NCI-H2081 treated with DMSO at 0.1 percent for 48 hours (cell line): ENCODE measurements at places on chromosomes 1 and 21.

DNA sequence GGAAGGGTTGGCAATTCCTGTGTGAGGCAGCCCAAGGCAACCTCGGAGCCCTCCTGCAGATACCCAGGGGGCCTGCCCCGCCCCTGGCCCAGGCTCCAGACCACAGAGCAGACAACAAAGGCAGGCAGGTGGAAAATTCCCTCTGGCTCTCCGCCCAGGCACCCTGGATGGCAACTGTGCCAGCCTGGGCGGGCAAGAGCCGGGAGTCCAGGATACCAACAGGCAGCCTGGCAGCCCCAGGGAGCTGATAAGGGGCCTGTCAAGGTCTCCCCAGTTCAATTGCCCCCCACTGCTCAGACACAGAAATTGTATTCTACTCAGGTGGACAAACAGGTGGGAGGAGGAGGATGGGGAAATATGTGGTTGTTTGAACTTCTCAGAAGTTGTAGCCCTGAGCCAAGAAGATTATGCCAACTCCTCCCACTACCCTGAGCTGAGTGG, 15.4 kb upstream of the GPR37L1 start:
- peak; percentile 92 for DNase-seq

- no peak for DNase-seq
Observed at GRCh38 chr1:234823191-234824176, 213.5 kb upstream of the IRF2BP2 start.

DNA sequence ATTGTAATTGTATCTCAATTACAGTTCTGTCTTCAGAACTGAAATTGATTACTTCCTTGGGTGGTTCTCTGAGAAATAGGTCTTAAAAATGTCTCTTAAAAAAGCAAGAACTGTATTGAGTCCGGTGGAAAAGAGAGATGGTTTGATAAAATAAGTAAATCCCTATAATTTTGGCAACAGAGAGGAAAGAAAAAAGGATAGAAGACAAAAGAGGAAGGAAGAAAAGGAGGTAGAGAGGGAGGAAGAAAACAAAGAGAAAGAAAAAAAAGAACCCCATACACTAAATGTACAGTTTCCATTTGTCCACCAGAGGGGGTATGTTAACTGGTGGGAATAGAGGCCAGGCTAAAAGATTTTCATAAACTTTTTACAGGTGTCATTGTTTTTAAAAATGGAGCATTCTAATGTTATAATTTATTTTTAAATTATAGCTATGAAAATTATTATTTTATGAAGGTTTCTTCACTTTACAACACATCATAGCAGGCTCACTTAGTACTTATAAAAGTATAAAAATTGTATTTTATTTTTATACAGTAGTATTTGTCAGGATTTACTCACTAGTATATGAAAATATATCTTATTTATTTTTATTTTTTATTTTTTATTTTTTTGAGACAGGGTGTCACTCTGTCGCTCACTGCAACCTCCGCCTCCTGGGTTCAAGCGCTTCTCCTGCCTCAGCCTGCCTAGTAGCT, 2.1 kb upstream of the UBE2T start:
- DNase-seq: peak; percentile 40

DNA sequence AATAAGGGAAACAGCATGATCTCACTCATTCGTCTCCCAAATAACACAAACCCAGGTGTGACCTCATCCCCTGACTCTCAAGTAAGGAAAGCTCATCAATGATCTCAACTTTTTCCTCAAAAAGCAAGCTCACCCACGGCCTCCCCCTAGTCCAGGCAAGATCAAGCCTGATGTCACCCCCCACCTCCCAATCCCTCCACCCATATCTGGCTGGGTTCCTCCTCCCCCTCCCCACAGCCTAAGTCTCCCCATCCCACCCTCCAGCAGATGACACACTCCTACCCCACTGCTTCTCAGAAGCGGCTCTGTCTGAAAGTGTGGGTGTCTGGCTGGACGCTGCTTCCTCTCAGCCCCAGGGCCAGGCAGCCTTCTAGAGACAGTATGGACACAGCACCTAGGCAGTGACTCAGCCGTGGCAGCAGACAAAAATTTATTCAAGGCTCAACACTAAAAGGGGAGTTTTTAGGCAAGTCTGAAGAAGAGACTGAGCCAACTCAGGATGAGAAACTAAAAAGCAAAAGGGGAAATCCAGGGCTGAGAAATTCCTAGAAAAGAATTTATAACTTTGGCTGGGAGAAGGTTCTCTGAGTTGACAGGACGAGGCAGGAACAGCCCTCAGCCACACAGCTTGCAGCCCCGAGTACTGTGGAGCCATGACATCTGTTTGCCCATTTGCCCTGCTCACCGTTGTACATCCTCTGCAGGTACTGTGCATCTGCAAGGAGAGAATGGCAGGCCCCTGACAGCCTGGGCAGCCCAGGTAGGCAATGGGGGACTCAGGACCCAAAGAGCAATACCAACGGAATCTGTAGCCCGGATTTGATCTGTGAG, 81.6 kb upstream of the LRRC8D start:
- DNase-seq: no peak

DNA sequence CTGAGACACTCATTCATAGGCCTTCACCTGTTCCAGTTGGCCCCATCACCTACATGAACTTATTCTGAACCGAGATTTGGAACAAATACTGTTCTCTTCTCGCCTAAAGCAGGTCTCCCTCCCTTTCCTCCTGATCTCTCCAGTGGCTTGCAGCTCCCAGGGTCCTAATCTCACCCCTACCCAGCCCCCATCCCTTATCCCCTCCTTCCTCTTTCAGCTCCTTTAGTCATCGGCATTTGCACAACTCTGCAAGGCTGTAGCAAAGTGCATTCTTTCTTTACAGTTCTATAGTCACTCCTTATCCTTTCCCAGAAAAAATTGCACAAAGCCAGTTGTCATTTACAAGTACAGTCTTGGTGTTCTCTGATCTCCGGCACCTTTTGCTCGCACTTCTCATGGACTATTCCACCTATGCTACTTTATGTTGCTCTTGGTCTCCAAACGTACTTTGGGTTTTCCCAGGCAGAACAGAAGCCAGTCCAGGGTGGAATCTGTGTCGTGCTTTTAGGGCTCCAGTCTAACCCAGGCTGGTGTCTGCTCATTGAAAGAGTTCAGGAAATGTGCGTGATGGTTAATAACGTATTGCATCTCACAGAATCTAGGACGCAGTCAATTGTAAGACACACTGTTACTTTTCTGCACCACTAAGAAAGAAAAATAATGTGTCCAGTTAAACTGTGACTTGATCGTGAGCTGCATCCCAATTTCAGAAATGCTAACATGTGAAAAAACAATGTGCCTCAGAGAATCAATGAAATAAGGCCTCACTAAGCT, 965 bp downstream of the ABCA4 start:
- no peak for DNase-seq

DNA sequence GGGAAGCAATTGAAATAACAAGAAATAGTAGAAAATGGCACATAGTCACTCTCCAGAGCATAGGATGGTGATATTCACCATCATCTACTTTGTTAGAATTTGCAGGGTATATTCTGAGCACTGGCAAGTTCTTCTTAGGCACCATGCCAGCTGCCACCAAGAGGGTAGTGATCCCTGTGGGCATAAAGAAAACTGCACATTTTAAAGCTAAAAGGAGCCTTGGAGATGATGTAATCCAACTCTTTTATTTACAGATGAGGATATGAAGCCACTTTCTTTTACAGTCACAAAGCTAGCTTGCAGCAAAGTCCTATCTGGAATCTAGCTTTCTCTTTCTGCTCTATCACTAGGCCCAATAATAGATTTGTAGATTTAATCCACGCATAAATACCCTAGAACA, 69.0 kb downstream of the PTGER3 start:
- DNase-seq: no peak

- no peak for DNase-seq
Observed at GRCh38 chr1:224698015-224698451, 81.9 kb downstream of the CNIH3 start.

DNA sequence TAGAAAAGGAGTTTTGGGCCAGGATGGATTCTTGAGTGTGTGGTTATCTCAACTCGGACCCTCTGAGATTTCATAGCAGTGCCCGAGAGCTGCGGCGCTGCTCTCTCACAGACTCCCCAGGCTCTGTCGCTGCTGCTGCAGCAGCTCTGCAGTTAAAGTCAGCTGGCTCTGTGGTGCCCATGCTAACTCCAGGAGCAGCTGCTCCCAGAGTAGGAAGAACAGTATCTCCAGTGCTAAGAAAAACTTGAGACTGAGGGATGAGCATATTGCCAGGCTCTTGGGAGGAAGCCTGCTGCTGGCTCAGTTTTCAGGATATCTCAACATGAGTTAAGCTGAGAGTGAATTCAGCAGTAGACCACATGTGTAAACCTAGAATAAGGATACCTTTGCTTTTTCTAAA, 4.5 kb downstream of the LCE2D start:
- no peak for DNase-seq
